ENCODE measurements at places on chromosomes 1 and 21.

- no peak for DNase-seq
These were observed 15.5 kb upstream of the DISC1 start for GRCh38 chr1:231611111-231611510.

- DNase-seq = no peak
These were observed 63.1 kb downstream of the ACOT7 start for GRCh38 chr1:6330410-6330911.

GRCh38 chr1:214022229-214022791 is 34.5 kb downstream of the PROX1 start:
- DNase-seq = no peak

DNA sequence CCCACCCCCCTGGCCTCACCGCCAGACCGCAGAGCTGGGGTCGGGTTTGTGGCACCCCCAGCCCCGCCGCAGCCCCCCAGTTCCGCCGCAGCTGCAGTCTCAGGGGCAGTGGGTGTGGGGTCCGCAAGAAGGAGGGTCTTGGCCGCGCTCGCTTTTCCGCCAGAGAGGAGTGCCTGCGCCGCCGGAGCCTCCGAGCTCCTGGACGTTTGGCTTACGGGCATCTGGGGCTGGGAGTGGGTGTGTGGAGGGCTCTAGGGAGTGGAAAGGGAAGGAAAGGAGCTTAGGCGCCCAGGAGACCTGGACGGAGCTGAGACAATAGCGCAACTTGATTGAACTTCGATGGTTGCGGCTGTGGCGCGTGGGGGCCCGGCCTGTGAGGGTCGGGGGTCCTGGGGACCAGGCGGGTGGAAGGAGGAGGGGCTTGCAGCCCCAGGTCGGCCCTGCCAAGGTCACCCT is 88.8 kb upstream of the IPO9 start:
- no peak for DNase-seq

- DNase-seq = no peak
These were observed 19.9 kb downstream of the TMPRSS2 start for GRCh38 chr21:41488080-41488479.

DNA sequence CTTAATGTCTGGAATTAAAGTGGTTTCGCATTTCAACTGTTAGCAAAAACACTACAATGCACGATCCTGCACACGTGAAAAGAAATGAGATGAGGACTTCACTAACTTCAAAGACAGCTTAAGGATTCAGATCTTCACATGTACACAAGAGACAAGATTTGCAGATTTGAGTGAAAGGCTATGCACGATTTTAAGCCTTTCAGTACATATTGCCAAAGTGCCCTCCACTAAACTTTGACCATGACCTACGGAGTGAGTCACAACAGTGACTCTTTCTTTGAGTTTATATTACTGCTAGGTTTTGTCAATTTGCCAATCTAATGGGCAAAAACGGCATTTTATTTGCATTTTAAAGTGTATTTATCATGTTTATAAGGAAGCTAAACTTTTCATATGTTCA is 41.2 kb upstream of the CR1L start:
- no peak for DNase-seq

- DNase-seq = peak; percentile 73
These were observed 32.9 kb downstream of the DUSP10 start for GRCh38 chr1:221708987-221709386.

All from NCI-H1930 (cell line).